NCI-H1930 (cell line): ENCODE measurements at places on chromosomes 1 and 21.

GRCh38 chr21:40043423-40043822 is 176.2 kb downstream of the PCP4 start:
- no peak for DNase-seq

- DNase-seq = no peak
These were observed 157.2 kb downstream of the ST6GALNAC5 start for GRCh38 chr1:77024500-77024899.

- peak; percentile 38 for DNase-seq
These were observed 41.6 kb upstream of the AGL start for GRCh38 chr1:99808391-99809115.

DNA sequence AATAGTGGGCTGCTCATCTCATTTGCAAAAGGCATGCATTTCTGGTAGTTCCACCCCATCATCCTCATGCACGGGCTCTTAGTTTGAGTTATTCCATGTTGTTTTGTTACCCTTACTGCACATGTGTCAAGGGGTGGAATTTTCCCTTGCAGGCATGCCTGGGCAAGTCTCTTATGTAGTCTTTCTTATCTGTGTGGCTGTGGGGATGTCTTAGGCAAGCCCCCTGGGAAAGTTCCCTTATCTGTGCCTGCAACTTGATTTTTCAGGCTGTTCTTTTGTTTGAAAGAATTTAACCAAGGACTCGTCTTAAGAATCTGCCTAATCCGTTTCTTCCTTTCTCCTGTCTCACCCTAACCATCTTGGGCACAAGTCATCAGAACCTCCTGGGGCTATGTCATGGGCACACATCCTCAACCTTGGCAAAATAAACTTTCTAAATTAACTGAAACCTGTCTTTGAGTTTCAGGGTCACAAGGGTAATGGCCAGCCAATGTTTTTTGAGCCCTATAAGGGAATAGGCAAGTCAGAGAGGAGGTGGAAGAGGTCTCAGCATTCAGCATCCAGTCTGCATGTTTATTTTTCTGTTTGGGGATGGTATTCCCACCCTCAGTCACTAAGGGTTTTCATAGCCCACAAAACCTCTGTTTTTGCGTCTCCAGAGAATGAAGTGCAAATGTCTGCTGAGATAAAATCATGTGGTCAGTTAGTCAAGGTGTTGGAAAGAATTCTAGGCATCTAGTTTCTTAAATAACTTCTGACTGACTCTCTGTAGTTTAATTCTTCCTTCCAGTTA is 579.7 kb downstream of the PLA2G4A start:
- no peak for DNase-seq
